Activated naive CD4-positive, alpha-beta T cell treated with anti-CD3 and anti-CD28 coated beads, Interleukin-2, amount 10 ng/mL, durations not matched to agents 7 days and 5 days (primary cell): ENCODE measurements at places on chromosomes 4 and X.

- no peaks in the 10 kb centered on the region for H3K27me3 ChIP-seq
- no peaks in the 10 kb centered on the region for H3K4me1 ChIP-seq
- H3K36me3 ChIP-seq: no peaks in the 10 kb centered on the region
- no peak overlapping the region for H3K4me3 ChIP-seq
- no peak for DNase-seq
Measured at GRCh38 chrX:83845397-83845796, 15.5 kb upstream of the CYLC1 start.

- peaks cover 49% of the 10 kb centered on the region for H3K27me3 ChIP-seq
- DNase-seq: no peak
- peaks cover 5% of the 10 kb centered on the region for H3K4me1 ChIP-seq
- no peak overlapping the region for H3K27ac ChIP-seq
- H3K36me3 ChIP-seq: no peaks in the 10 kb centered on the region
Measured at GRCh38 chr4:76585272-76585671, 150.2 kb downstream of the SHROOM3 start.

DNA sequence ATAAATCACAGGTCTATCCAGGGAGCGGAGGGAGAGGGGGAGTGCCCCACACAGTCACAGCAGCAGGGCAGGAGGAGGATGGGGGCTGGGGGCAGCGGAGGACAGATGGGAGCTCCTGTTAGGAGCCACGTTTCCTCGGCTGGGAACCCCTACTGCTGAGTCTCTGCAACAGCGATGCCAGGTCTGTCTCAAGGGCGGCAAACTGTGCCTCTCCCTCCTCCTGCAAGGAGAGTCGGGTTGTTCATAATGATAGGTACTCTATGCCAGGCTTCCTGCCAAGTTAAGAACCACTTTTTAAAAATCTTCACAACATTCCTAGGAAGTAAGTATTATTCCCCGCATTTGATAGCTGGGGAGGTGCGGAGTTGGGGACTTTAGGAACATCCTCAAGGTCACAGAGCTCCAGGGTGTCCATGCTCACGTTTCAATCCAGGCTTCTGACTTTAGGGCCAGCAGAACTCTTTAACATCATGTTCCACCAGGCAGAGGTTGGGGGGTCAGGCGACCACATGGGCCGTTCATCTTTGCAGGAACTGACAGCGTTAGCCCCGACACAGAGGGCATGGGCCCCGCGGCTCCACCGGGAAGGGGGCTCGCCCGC, 98.3 kb upstream of the MAML3 start:
- peak overlapping the region; percentile 65 for H3K4me3 ChIP-seq
- DNase-seq: no peak
- H3K4me1 ChIP-seq: peaks cover 13% of the 10 kb centered on the region
- no peak overlapping the region for H3K27ac ChIP-seq

- DNase-seq: no peak
- no peaks in the 10 kb centered on the region for H3K4me1 ChIP-seq
- H3K4me3 ChIP-seq: no peak overlapping the region
- no peaks in the 10 kb centered on the region for H3K27me3 ChIP-seq
- no peak overlapping the region for H3K27ac ChIP-seq
Measured at GRCh38 chrX:95889279-95889678, 795.4 kb upstream of the DIAPH2 start.

GRCh38 chr4:24988776-24989175, 42.0 kb downstream of the LGI2 start:
- no peaks in the 10 kb centered on the region for H3K4me1 ChIP-seq
- no peaks in the 10 kb centered on the region for H3K36me3 ChIP-seq
- H3K27ac ChIP-seq: no peak overlapping the region
- no peak for DNase-seq
- no peak overlapping the region for H3K4me3 ChIP-seq
- peaks cover 4% of the 10 kb centered on the region for H3K27me3 ChIP-seq

DNA sequence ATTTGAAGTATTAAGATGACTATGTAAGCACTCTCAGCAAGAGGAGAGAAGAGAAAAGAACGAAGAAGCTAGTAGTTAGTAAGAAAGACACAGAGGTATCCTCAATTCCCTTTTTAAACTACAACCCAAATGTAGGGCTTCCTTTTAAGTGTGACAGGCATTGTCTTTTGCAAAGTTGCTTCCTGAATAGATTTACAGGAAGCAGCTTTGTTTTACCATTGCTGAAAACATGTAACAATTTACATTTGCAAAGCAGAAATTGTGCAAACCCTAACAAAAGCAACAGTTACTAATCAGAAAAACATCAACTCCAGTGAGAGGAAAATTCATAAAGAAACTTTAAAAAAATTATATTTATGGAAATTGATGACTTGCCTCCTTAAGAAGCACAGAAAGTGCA, 96.4 kb downstream of the FAM13A start:
- peaks cover 30% of the 10 kb centered on the region for H3K4me1 ChIP-seq
- H3K4me3 ChIP-seq: no peak overlapping the region
- H3K27ac ChIP-seq: peak overlapping the region; percentile 64
- no peak for DNase-seq
- no peaks in the 10 kb centered on the region for H3K27me3 ChIP-seq
- H3K36me3 ChIP-seq: peaks cover 33% of the 10 kb centered on the region

GRCh38 chrX:68199062-68199848, 234.0 kb downstream of the OPHN1 start:
- no peaks in the 10 kb centered on the region for H3K4me1 ChIP-seq
- no peak for DNase-seq
- H3K27ac ChIP-seq: no peak overlapping the region
- no peaks in the 10 kb centered on the region for H3K36me3 ChIP-seq
- H3K4me3 ChIP-seq: no peak overlapping the region

DNA sequence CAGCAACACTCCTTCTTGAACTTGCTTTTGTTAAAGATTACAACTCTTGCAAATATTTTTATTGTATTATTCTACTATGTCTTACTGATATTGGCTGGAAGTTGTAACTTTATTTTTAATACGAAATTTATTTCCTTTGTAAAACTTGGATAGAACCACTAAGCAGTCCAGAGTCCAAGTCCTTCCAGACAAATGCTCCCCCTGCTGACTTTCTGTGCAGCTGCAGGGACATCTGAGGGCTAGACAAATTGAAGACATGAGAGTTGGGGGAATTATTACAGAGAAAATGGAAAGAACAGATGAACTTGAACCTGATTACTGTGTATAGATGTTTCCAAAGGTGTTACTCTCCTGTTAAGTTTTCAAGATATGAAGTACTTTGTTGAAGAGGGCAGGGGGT, 238.8 kb downstream of the GRIA3 start:
- no peak for DNase-seq
- no peaks in the 10 kb centered on the region for H3K27me3 ChIP-seq
- no peaks in the 10 kb centered on the region for H3K36me3 ChIP-seq
- H3K4me1 ChIP-seq: no peaks in the 10 kb centered on the region

GRCh38 chrX:129559783-129560182, 19.7 kb downstream of the OCRL start:
- no peak for DNase-seq
- H3K4me3 ChIP-seq: no peak overlapping the region

- DNase-seq: no peak
- peaks cover 50% of the 10 kb centered on the region for H3K27me3 ChIP-seq
- no peaks in the 10 kb centered on the region for H3K36me3 ChIP-seq
- H3K4me1 ChIP-seq: no peaks in the 10 kb centered on the region
- no peak overlapping the region for H3K4me3 ChIP-seq
Measured at GRCh38 chr4:57102050-57102624, 8.0 kb downstream of the IGFBP7 start.

DNA sequence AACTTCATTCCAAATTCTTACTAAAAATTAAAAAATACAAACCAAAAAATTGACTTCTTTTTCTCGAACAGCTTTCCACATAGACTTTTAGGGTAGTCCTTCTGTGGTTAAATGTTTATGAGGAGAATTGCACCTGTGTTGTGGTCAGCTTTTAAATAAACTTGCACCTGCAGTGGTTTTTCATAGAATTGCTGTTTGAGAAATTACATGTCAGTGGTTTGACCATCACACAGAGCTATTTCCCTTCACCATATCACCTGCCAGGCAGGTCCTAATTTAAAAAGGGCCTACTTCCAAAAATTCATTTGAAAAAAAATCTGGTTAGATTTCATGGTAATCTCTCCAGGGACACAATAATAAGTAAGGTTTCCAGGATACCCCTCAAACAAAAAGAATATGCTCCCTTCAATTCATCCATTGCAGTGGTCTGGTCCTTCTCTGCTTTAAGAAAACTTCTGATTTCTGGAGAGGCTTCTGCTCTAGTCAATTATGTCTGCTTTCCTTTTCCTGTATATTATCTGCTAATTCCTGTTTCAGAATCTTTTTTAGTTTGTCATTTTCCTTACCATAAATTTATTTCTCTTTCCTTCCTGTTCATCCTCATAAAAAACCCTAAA, 9.8 kb upstream of the UTP3 start:
- peaks cover 3% of the 10 kb centered on the region for H3K27me3 ChIP-seq
- DNase-seq: no peak
- H3K4me3 ChIP-seq: peak overlapping the region; percentile 4
- H3K36me3 ChIP-seq: peaks cover 14% of the 10 kb centered on the region

GRCh38 chrX:8988446-8988845, 45.5 kb downstream of the FAM9B start:
- H3K4me1 ChIP-seq: peaks cover 21% of the 10 kb centered on the region
- no peaks in the 10 kb centered on the region for H3K36me3 ChIP-seq
- H3K4me3 ChIP-seq: no peak overlapping the region
- DNase-seq: no peak
- no peaks in the 10 kb centered on the region for H3K27me3 ChIP-seq
- H3K27ac ChIP-seq: peak overlapping the region; percentile 72
